GM12878 (cell line): ENCODE measurements at places on chromosomes 4 and X.
A peak's percentile ranks its signal among the peaks of the same experiment; 100 is the strongest.

DNA sequence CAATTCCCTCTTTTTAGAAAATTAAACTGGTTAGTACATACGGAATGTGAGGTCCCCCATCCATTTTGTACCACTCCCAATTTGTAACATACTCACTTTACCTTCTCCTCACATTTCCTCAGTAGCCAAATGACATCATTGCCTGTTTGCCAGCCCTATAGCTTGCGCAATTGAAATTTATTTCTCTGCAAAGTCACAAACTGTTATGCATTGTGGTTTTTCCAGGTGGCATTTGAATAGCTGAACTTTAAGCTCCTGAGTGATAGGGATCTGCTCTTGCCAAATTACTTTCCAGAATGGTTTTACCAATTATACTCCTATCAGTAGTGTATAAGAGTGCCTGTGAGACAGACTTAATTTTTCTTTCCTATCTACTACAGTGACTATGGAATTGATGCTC lies 7.7 kb downstream of the COL4A5 start:
- no peak for DNase-seq

DNA sequence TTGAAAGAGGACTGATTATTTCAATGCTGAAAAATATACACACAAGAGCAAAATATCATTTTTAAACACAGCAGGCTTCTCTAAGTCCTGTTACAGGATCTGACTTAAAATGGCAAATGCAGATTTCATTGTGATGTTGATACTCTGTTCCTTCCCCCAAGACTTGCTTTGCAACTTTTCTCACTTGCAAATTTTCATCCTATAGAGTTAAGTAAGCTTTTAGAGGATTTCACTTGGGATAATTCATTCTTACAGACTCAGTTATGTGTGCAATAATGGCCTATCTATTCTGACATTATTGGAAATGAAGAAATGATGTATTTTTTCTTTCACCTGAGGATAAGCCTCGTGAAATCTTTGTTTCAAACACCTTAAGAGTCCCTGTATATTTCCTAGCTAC lies 2403.2 kb downstream of the ARAP2 start:
- DNase-seq: no peak

DNA sequence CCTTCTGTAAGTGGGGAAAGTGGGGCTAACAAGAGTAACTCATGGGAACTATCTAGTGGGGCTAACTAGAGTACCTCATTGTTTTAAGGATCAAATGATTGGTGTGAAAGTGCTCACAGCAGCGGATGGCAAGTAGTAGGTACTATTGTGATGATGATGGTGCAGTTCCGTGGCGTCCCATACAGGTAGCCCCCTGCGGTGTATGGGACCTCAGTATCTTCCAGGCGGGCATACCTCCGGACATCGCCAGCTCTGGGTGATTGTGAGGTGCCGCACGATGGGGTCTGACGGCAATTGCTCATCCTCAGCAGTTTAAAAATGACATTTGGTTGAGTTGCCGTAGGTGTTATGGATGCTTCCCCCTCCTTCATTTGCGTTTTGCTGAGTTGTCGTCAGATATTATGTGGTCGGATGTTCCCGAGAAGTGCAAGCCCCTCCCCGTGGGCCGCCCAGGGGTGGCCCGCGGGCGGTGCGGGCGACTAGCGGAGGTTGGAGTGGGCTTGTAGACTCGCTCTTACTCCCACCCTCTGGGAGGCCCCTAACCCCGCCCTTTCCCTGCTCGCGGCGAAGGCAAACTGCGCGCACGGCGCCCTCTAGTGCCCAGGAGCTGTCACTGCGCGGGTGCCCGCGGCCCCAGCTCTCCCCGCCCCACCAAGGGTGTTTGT lies 18.3 kb upstream of the GPR101 start:
- peak; percentile 1 for DNase-seq

DNA sequence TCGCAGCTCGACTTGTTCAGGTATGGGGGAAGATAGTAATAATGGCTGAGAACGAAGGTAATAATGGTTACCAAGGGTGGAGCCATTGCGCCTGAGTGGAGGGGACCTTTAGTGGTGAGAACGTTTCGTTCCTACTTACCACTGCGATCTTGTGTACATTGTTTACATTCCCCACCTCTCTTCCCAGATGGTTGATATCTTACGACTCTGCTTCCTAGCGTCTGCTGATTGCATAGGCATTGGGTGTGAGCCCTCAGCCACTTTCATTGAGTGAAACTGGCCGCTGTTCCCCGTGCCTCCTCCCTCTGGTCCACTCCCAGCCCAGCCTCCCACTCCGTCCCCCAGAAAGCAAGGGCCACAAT lies 850 bp downstream of the IGBP1 start:
- DNase-seq: no peak

DNA sequence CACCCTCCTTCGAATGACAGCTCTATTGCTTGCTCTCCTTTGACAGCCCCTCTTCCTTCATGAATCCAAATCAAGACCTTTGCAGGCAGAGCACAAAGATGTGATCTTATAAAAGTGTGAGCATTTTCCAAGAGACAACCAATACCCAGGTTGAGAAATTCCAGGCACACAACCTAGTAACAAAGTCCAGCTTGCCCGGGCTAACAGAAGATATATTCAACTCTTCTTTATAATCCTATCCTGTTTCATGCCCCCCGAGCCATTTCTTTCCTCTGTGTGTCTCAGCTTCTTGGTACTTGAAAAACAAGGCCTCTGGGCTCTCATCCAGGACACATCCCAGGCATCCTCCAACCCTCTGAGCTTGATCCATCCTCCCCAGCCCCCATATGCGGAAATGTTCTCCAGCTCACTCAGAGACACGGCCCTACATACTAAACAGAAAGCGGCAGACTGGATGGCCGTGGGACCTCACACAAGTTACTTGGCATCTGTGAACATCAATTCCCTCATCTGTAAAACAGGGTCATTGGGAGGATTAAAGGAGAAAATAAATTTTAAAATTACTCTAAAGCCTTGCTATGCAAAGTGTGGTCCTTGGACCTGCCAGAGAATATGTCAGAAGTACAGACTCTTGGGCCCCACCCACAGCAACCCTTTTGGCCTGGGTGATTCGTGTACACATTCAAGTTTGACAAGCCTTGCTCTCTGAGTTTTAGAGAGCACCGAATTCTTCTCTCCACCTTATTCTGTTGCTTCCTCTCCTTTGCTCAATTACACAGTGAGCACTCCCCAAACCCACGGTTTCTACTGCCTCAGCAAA lies 627.0 kb downstream of the BCOR start:
- DNase-seq: no peak

DNA sequence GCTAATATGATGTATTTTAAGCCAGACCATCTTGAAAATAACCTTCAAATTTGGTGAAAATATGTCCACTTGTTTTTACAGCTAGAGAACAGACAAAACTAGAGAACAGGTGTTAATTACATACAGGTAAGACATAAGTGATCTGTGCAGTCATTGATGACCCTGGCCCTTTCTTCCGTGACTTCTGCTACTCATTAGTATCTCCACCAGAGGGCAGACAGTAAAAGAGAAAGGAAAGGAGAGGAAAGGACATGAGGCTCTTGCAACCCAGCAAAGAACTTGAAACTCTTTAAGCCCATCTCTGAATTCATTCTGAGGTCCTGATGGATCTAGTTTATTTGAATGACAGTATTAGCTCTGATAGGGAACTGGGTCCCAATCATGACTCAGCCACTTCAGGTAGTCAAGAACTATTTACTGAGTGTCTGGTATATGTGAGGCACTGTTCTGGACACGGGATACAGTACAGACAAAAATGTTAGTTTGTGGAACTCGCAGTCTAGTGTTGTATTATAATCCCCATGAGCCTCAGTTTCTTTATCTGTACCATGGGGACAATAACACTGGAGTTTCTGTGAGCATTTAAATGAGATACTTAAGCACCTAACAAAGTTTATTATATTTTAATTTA lies 121.0 kb upstream of the TEX13D start:
- no peak for DNase-seq

- DNase-seq: no peak
Measured at GRCh38 chr4:159248384-159249178, 145.7 kb downstream of the RAPGEF2 start.

DNA sequence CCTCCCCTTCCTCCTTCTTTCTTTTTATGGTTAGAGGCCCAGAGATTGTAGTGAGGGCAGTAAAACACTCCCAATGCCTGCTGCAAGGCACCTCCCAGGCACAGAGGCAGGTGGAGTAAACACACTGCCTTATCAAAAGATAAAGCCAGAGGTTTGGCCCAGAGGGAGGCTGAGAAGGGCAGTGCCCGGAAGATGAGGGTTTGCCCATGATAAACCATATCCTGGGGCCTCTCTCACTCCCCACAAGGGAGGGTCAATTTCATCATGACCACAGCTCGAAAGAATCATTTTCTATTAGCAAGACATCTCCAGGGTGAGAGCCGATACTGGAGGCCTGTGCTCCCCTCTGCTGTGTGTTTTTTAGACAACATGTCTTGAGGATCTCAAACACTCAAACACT lies 98.5 kb upstream of the FAM9C start:
- no peak for DNase-seq

GRCh38 chrX:14032406-14032805 lies 2.7 kb upstream of the GEMIN8 start:
- DNase-seq: no peak

DNA sequence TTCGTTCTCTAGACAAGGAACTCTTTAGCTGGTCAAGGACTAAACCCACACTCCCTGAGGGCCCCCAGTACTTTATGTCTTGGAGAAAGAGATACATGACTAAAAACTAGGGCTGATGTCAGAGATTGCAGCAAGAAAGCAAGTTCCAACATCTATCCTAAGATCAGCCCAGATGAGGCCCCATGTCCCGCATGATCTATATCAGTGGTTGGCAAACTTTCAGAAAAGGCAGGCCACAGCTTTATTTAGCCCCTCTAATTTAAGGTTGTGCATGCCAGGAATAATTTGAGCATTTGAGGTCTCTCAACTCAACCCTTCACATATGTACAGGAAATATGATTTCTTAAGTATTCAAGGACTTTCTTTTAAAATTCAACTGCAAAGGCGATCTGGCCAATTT lies 44.1 kb upstream of the FRMD7 start:
- DNase-seq: no peak

GRCh38 chrX:30627818-30628652 lies 25.2 kb upstream of the GK start:
- DNase-seq: no peak

DNA sequence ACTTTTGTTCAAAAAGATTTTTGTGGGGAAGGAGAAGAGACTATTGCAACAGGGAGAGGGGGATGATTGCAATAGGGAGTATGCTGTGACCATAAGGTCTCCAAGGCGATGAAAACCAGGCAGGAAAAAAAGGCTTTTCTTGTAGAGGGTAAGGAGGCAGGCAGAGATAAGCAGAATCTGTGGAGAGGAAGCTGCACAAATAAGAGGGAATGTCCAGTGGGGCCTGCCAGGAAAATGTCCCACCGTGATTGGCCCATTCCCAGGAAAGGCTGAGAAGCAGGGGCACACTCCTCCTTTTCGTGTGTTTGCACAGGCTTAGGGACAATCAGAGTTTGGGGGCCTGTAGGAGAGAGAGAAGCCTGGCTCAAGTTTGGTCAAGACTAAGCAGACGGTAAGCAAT lies 29.1 kb downstream of the SPACA5 start:
- no peak for DNase-seq

GRCh38 chr4:3766036-3766784 lies at the start of gene ADRA2C:
ADRA2C (plus strand) TSS chr4:3766385; CDS start chr4:3766607, 222 bp downstream.
- no peak for DNase-seq

GRCh38 chr4:92231511-92231910 lies 72.3 kb upstream of the GRID2 start:
- no peak for DNase-seq

GRCh38 chrX:2351321-2351720 lies 149.5 kb downstream of the DHRSX start:
- no peak for DNase-seq

GRCh38 chrX:116277351-116278225 lies 107.0 kb downstream of the AGTR2 start:
- no peak for DNase-seq

DNA sequence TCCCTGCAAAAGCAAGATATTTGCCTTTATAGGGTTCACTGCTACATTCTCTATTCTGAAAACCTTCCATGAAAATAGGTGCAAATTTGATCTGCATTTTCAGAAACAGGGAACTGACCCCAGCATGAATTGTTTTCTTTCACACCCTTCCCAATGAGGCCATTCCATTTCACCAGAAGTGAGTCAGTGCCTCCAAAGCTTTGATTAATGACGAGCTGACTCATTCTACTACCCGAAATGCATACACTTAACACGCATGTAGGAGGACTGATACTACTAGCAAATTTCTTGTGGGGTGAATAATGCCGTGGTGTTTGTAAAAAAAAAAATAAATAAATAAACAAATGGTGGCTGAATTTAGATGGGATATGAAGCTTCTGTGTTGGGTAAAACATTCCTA lies 146.9 kb upstream of the FGF13 start:
- DNase-seq: no peak

GRCh38 chr4:38489924-38490639 lies 173.9 kb upstream of the KLF3 start:
- no peak for DNase-seq

DNA sequence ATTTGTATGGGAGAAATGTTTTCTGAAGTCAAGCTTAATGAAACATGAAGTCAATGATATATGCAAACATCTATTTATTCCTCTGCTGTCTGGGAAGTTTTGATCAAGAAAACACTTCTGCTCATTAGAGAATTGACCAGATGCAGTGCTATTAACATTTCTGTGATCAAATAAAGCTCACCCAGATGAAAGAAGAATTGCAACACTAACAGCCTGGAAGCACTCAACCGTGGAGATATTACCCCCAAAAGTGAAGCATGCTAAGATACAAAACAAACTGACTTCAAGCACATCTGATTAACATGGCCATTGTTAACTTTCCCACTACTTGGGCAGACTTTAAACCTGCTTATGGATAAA lies 73.7 kb upstream of the GUCY1A1 start:
- no peak for DNase-seq

DNA sequence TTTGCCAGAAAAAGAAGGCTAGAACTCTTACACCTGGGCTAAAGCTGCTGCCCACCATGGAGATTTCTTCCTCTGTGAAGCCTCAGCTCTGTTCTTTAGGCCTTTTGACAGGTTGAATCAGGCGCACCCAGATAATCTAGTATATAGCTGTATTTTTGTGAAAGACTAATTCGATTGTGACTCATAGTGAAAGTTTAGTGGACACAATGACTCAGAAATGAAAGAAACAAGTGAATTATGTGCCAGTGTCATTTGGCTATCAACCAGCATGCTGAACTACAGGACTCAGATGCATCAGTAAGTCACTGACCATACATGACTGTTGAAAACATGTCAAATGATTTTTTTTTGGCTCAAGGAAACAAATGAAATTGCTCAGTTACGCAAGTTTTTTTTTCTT lies 425.4 kb downstream of the SLITRK2 start:
- DNase-seq: no peak

DNA sequence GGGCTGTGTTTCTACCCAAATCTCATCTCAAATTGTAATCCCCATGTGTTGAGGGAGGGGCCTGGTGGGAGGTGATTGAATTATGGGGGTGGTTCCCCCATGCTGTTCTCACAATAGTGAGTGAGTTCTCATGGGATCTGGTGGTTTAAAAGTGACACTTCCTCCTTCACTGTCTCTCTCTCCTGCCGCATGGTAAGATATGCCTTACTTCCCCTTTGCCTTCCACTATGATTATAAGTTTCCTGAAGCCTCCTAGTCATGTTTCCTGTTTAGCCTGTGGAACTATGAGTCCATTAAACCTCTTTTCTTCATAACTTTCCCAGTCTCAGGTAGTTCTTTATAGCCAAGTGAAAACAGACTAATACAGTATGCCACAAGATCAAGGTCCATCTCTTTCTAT lies 70.0 kb upstream of the MSX1 start:
- no peak for DNase-seq

- DNase-seq: no peak
Measured at GRCh38 chr4:4339504-4340085, 47.3 kb upstream of the NSG1 start.
